ENCODE measurements at places on chromosomes 5 and 9. TPM values are rescaled to one million over a fixed set of nuclear protein-coding genes. Genes with fewer than 3 reads are reported as not detected.
A peak's percentile ranks its signal among the peaks of the same experiment; 100 is the strongest.

- peaks cover 3% of the 10 kb centered on the region for H3K36me3 ChIP-seq
- H3K4me1 ChIP-seq: peaks cover 5% of the 10 kb centered on the region
- H3K27ac ChIP-seq: no peak overlapping the region
- no peaks in the 10 kb centered on the region for H3K27me3 ChIP-seq
- no peak for DNase-seq
- no peak overlapping the region for H3K4me3 ChIP-seq
Observed at GRCh38 chr9:20945269-20945668, 86.2 kb downstream of the HACD4 start.

DNA sequence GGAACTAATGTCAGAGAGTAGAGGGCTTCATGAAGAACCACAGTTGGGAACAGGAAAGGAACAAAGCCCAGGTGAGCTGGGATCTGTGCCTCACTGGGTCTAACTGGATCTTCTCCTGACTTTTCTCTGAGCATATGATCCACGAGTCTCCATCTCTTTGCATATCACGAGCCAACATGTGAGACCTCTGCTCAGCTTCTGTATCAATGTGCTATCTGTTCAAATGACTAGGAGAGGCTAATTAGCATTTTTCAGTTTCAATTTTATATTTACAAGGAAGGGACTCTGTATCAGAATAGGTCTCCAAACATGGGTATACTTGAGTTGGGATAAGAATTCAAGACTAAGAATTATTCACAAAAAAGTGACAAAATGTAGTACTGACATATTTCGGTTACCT, 73.8 kb upstream of the SGCD start:
- no peak overlapping the region for H3K27ac ChIP-seq
- no peaks in the 10 kb centered on the region for H3K27me3 ChIP-seq

DNA sequence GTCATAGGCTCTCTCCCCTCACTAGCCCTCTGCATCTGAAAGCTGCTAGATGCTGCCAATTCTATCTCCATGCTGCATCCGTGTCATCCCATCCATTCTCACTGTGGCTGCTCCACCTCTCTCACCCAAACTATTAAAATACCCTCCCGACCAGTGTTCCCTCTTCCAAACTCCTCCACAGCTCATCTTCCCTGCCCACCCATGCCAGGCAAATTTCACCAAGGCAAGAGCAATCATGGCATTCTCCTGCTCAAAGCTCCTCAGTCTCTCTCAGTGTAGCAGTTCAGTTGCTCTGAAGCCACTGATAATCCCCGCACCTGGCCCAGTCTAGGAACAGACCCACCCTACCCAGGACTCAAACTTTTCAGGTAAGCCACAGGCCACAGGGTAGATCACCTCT, 48.4 kb downstream of the SPOCK1 start:
- H3K27ac ChIP-seq: no peak overlapping the region
- no peaks in the 10 kb centered on the region for H3K4me1 ChIP-seq
- no peaks in the 10 kb centered on the region for H3K36me3 ChIP-seq
- H3K4me3 ChIP-seq: no peak overlapping the region
- no peak for DNase-seq

- H3K4me1 ChIP-seq: peaks cover 9% of the 10 kb centered on the region
- DNase-seq: no peak
Observed at GRCh38 chr5:6745706-6746222, 32.5 kb downstream of the TENT4A start.

- H3K4me1 ChIP-seq: peaks cover 20% of the 10 kb centered on the region
- H3K27me3 ChIP-seq: peaks cover 72% of the 10 kb centered on the region
- no peak for DNase-seq
- H3K36me3 ChIP-seq: no peaks in the 10 kb centered on the region
Observed at GRCh38 chr9:129258823-129259301, 80.8 kb upstream of the IER5L start.

DNA sequence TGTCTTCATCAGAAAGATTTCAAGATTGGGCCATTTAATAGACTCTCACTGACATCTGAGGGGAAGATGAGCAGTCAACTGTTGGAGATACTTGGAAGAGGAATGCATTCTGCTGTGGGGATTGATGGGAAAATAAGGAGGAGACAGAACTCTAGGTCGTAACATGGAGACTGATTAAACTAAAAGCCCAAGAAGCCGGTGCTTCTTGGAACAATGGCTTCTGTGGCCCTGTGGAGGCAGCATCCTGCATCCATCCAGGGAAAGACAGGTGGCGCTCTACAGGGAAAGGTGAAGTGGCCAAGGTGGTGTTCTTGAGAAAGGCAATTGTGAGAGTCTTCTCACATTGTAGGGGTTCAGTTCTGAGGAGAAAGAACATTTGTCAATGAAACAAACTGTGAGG, 31.3 kb downstream of the ZFAND5 start:
- no peak for DNase-seq
- H3K4me1 ChIP-seq: no peaks in the 10 kb centered on the region
- H3K4me3 ChIP-seq: no peak overlapping the region
- H3K27me3 ChIP-seq: peaks cover 2% of the 10 kb centered on the region
- H3K36me3 ChIP-seq: no peaks in the 10 kb centered on the region
- no peak overlapping the region for H3K27ac ChIP-seq

- peaks cover 27% of the 10 kb centered on the region for H3K27me3 ChIP-seq
- H3K4me3 ChIP-seq: peak within 1 kb of the TSS; percentile 87
- peak within 1 kb of the TSS; percentile 80 for H3K27ac ChIP-seq
- peaks cover 17% of the 10 kb centered on the region for H3K4me1 ChIP-seq
- peaks cover 2% of the 10 kb centered on the region for H3K36me3 ChIP-seq
- peak; percentile 57 for DNase-seq
Observed at GRCh38 chr5:74865804-74866595, at the start of gene FAM169A. Gene FAM169A, minus strand, starts transcription at chr5:74866387. Its CDS starts 24,711 bp downstream, at chr5:74841676.

GRCh38 chr5:50855001-50855400, 188.6 kb downstream of the PARP8 start:
- no peak for DNase-seq
- peaks cover 57% of the 10 kb centered on the region for H3K4me1 ChIP-seq
- no peaks in the 10 kb centered on the region for H3K36me3 ChIP-seq
- H3K27ac ChIP-seq: no peak overlapping the region
- no peaks in the 10 kb centered on the region for H3K27me3 ChIP-seq

GRCh38 chr9:109593612-109594011, 95.5 kb upstream of the PTPN3 start:
- no peak for DNase-seq
- peaks cover 7% of the 10 kb centered on the region for H3K27me3 ChIP-seq
- no peaks in the 10 kb centered on the region for H3K36me3 ChIP-seq
- no peak overlapping the region for H3K27ac ChIP-seq

DNA sequence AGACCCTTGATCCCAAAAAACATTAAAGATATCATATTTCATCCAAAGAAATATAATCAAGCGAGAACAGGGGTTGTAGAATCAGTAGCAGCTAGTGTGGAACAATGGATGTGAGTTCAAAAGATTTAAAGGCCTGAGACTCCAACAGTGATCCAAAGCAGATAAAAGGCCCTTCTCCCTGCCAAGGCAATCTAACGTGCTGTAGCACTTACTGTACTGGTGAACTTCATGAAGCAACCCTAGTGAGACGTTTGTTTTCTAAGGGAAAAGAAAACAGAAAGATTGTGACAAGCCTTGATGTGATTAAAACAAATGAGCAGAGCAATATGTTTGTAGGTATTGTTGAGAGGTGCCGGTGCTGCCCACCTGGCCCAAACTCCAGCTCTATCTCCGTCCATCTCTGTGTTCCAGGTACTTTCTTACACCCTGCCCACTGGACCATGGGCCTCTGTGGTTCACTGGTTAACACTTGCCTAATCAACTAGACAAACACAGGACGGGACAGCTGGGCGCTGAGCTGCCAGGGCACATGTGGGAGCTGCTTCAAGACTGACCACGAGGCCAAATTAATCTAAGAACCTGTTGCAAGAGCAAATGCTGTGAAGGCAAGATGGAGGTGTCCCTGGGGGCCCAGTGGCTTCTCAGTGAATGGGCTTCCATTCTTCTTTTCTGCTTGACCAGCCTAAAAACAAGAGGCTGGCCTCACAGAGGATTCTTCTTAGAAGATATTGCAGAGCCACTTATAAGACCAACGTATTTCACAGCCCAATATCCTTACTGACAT, 265.5 kb downstream of the CWC27 start:
- no peak for DNase-seq
- H3K4me3 ChIP-seq: peak overlapping the region; percentile 72
- no peaks in the 10 kb centered on the region for H3K27me3 ChIP-seq
- H3K4me1 ChIP-seq: peaks cover 32% of the 10 kb centered on the region
- peak overlapping the region; percentile 77 for H3K27ac ChIP-seq

- no peak for DNase-seq
- H3K27ac ChIP-seq: no peak overlapping the region
- H3K4me1 ChIP-seq: no peaks in the 10 kb centered on the region
- H3K4me3 ChIP-seq: no peak overlapping the region
- no peaks in the 10 kb centered on the region for H3K36me3 ChIP-seq
Observed at GRCh38 chr5:129392681-129393080, 67.4 kb upstream of the ADAMTS19 start.

- no peak for DNase-seq
- no peak overlapping the region for H3K4me3 ChIP-seq
- no peaks in the 10 kb centered on the region for H3K4me1 ChIP-seq
- H3K27me3 ChIP-seq: peaks cover 27% of the 10 kb centered on the region
Observed at GRCh38 chr9:32581512-32582143, 8.7 kb upstream of the NDUFB6 start.

DNA sequence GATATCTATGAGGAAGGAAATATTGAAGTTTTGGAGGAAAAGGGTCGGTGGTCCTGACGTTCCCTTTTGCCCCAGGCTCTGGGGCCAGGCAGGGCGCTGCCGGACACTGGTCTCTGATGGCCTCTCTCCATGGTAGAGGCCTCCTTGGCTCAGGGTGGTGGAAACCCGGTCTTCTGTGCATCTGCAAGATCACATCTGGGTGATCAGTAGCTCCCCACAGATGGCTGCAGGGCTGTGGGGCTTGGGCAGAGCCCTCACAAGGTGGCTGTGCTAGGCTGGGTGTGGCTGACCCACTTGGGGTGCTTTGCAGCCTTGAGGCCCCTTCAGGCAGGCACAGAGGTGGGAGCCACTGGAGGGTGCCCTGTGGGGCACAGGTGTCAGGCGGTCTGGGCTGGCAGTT, 53.9 kb upstream of the RNU6ATAC start:
- no peak overlapping the region for H3K4me3 ChIP-seq
- peaks cover 6% of the 10 kb centered on the region for H3K4me1 ChIP-seq
- H3K36me3 ChIP-seq: no peaks in the 10 kb centered on the region
- no peak overlapping the region for H3K27ac ChIP-seq

- peaks cover 39% of the 10 kb centered on the region for H3K4me1 ChIP-seq
- no peak for DNase-seq
- no peaks in the 10 kb centered on the region for H3K36me3 ChIP-seq
- H3K4me3 ChIP-seq: peak overlapping the region; percentile 84
- peak overlapping the region; percentile 46 for H3K27ac ChIP-seq
- no peaks in the 10 kb centered on the region for H3K27me3 ChIP-seq
Observed at GRCh38 chr9:121268598-121268850, 562 bp downstream of the GSN start.

GRCh38 chr9:6656614-6657300, 11.2 kb upstream of the GLDC start:
- no peak overlapping the region for H3K27ac ChIP-seq
- H3K4me1 ChIP-seq: peaks cover 7% of the 10 kb centered on the region
- H3K4me3 ChIP-seq: no peak overlapping the region
- H3K27me3 ChIP-seq: peaks cover 7% of the 10 kb centered on the region

DNA sequence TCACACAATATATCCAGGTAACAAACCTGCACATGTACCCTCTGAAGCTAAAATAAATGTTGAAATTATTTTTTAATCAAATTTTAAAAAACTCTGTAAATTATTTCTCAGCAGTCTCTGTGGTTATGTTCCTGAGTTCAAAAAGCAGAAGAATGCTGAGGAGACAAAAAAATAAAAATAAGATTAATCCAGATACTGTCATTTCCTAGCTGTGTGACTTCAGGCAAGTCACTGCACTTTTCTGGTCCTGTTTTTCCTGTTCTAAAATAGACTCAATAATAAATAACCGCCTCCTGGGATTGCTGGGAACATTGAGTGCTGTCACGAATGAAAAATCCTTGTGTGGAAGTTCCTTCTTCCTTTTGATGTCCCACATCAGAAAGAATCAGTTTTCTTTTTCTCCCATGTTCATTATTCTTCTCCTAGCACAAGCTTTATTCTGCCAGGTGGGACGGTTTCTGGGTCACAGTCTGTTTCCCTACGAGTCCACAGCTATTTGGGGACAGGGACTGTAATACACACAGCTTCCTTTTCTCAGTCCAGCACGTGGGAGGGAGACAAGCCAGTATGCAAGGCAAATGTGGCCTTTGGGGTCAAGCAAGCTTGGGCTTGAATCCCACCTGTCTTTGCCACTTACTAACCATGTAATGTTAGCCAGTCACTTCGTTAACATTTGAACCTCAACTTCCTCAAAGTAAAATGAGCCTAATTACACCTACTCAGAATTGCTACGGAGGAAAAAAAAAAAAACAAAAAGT, 156.9 kb downstream of the TRIM32 start:
- H3K27me3 ChIP-seq: no peaks in the 10 kb centered on the region
- no peaks in the 10 kb centered on the region for H3K4me1 ChIP-seq
- H3K36me3 ChIP-seq: no peaks in the 10 kb centered on the region
- DNase-seq: no peak

GRCh38 chr9:847505-847904, 6.0 kb downstream of the DMRT1 start:
- H3K27ac ChIP-seq: no peak overlapping the region
- DNase-seq: no peak
- no peak overlapping the region for H3K4me3 ChIP-seq
- H3K27me3 ChIP-seq: peaks cover 49% of the 10 kb centered on the region
- no peaks in the 10 kb centered on the region for H3K4me1 ChIP-seq

- no peaks in the 10 kb centered on the region for H3K4me1 ChIP-seq
- DNase-seq: no peak
Observed at GRCh38 chr5:63262185-63262981, 683.8 kb downstream of the LRRC70 start.

DNA sequence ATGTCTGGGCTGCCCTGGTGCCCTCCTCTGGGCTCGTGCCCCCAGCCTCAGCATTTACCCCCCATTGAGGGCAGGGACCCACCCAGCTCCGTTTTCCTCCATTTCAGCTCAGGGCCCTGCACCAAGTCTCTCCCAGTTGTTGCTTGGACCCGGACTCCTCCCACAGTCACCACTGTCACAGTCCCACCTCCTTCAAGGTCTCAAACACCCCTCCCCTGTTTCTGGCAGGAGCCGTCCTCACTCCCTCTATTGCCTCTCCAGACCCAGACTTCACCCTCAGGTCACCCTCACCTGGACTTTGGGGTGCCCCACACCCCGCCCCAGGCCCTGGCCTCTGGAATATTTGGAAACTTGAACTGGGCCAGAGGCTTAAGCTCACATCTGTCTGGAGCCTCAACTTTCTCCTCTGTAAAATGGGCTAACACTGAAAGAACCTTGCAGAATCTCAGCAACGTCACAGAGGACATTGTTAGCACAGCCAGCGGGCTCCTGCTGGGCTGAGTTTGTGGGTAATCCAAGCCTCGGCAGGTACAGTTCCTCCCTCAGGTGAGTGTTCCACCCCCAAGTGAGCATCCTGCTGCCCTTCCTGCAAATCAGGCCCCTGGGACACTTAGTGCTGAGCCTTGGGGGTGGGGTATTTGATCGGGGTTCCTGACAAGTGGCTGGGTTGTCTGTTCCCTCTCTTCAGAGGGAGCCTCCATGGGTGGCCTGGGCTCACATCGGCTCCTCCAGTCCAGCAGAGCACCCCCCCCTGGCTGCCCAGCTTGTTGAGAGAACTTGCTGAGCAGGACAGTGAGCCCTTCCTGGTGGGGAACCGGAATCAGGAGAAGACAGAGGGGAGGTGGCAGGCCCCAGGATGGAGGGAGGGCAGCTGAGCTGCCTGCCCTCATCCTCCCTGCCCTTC, 130.1 kb downstream of the C9orf50 start:
- no peaks in the 10 kb centered on the region for H3K36me3 ChIP-seq
- no peak overlapping the region for H3K4me3 ChIP-seq
- no peak overlapping the region for H3K27ac ChIP-seq
- peaks cover 22% of the 10 kb centered on the region for H3K27me3 ChIP-seq

The GRM6 gene
- total RNA-seq: not detected

The PCDHA1 gene
- total RNA-seq: not detected

The SPINK5 gene
- total RNA-seq: not detected

The FBP2 gene
- not detected for total RNA-seq

The CEL gene
- 0.64 TPM for total RNA-seq

The GMCL2 gene
- total RNA-seq: not detected
